ENCODE measurements at places on chromosomes 5 and 9.

GRCh38 chr5:54514291-54514690 lies 3.3 kb upstream of the SNX18 start:
- DNase-seq = no peak

GRCh38 chr9:82332018-82332773 lies 343.6 kb downstream of the SPATA31D1 start:
- DNase-seq = no peak

- no peak for DNase-seq
Observed at GRCh38 chr9:5518171-5518936, 8.0 kb downstream of the PDCD1LG2 start.

DNA sequence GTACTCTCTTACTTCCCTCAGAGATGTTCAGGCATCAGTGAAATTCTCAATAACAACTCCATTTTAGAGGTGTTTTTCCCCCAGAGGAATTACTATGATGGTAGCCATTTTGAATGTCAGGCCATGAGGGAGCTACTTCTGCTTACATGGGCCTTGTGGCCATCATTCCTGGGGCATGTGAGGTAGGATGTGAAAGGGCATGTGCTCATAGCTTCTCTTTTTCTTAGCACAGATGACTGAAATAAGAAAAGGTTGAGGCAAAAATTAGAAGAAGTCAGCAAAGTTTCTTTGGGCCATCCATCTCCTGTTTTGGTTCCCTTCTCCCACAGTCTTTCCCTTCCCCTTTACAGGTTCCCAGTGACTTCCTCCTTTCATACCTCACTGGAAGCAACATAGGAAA lies 68.8 kb downstream of the FEM1C start:
- DNase-seq = no peak

- no peak for DNase-seq
Observed at GRCh38 chr9:38732885-38733284, 13.0 kb upstream of the FAM240B start.

- DNase-seq = no peak
Observed at GRCh38 chr5:41508696-41509398, 1.6 kb downstream of the PLCXD3 start.

DNA sequence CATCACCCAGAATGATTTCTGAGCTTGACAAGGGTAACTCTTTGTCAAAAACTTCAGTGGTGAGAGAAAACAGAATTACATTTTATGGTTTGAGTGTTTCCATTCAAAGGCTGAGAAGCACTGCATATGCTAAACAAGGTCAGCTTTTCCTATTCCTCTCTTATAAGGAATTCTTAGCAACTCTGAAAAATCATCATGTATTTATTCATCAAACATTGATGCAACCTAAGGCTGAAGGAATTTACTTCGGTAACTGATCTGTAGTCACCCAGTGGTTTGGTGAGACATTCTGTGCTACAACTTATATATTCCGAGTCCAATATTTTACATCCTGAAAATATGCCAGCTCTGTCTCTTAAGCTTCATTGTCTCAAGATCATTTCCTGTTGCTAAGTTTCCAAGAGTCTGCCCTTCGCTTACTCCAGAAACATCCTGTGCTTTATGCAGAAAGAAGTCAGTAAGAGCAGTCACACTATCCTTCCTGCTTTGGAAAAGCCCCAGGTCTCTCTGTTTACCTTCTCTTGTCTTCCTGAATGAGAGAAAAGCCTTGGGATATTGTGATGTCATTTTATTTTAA lies 176.6 kb upstream of the TBCA start:
- no peak for DNase-seq

DNA sequence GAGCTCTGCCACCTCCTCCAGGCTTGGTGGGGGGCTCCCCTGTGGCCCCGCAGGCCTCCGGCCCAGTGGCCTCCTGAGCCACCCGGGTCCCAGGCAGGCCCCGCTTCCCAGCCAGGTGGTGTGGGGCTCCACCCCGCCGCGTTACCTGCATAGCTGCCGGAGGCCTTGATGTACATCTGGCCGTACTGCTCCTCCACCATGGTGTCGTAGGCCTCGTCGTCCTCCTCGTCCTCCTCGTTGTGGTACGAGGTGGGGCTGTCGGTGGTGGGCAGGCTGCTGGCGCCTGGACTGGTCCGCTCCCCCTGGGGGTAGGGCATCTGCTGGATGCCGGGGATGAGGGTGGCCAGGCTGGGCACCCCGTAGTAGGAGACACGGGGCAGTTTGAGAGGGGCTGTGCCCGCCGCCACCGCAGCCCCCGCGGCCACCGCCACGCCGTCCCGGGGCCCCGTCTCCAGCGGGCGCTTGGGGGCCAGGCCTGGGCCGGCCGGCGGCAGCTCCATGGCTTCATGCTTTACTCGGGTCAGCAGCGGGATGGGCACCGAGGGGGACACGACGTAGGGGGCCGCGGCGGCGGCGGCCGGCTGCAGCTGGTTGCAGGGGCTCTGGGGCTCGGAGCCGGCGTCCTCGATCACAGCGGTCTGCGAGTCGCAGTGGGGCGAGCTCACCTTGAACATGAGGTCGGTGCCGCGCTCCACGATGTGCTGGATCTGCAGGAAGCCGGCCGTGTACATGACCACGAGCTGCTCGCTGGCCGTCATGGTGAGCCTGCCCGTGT lies 45.4 kb downstream of the NACC2 start:
- DNase-seq = no peak

GRCh38 chr5:1656271-1656975 lies 132.7 kb upstream of the LPCAT1 start:
- no peak for DNase-seq

- DNase-seq = no peak
Observed at GRCh38 chr9:71685394-71685793, 82.9 kb downstream of the CEMIP2 start.

Measured in iPS DF 19.7 (cell line).